ENCODE measurements at places on chromosomes 1 and 21. TPM values are rescaled to one million over a fixed set of nuclear protein-coding genes. Genes with fewer than 3 reads are reported as not detected.

The RTCA gene
- 29.5 TPM for total RNA-seq

The OVAAL gene
- total RNA-seq = not detected

The MORC3 gene
- 18.7 TPM for total RNA-seq

The AMY1A gene
- total RNA-seq = not detected

DNA sequence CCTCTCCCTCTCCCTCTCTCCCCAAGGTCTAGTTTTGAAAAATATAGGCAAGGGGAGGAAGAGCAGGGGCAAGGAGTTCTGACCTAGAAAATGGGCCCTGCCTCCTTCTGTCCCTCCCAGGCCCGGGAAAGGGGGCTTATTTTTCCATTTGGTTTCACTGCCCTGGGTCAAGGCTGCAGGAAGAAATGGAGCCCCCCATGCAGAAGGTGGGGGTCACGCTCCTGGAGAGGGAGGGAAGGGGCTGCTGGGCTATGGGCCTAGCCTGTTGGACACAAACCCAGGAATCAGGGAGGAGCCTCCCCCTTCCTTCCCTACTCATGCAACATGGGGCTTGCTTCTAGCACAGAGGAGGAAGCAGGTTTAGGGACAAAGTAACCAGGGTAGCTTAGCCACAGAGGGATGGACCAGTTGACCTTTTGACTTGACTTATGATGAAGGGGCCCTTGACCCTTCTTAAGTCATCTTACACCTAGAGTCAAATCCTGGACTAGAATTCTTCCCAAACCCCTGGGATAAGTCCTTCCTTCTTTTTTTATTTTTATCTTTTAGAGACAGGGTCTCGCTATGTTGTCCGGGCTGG lies 70.4 kb upstream of the SSBP3 start:
- H3K27me3 ChIP-seq = peaks cover 3% of the 10 kb centered on the region
- no peaks in the 10 kb centered on the region for H3K36me3 ChIP-seq
- DNase-seq = no peak
- peaks cover 19% of the 10 kb centered on the region for H3K4me1 ChIP-seq
- no peak overlapping the region for H3K27ac ChIP-seq

GRCh38 chr1:211885747-211886522 lies 55.4 kb upstream of the LPGAT1 start:
- no peak for DNase-seq
- H3K4me1 ChIP-seq = no peaks in the 10 kb centered on the region
- H3K4me3 ChIP-seq = no peak overlapping the region

DNA sequence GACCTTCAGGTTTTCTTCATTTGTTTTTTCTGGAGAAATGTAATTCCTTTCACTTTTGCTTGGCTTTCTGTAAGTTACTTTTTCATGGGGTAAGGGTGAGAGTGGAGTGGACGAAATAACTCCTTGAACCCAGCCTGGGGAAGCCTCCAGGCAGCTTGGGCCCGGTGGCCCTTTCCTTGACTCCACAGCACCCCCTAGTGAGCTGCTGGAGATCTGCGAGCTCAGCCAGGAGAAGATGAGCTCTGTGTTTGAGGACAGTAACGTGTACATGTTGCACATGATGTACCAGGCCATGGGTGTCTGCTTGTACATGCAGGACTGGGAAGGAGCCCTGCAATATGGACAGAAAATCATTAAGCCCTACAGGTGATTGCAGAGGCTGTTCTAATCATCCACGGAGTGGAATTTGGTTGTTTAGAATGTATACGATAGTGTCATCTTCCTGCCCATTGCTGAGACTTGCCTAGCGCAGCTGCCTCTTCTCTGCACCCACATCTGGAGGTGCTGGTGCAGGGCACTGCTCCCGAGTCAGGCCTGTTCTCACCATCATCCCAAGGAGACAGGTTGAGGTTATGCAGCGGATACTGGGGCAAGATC lies 51.0 kb downstream of the SMYD2 start:
- H3K36me3 ChIP-seq = no peaks in the 10 kb centered on the region
- H3K4me3 ChIP-seq = no peak overlapping the region
- no peak overlapping the region for H3K27ac ChIP-seq
- H3K4me1 ChIP-seq = no peaks in the 10 kb centered on the region

GRCh38 chr1:201023517-201023902 lies at the start of gene KIF21B:
Gene KIF21B, minus strand, starts transcription at chr1:201023714. Its CDS starts 331 bp downstream, at chr1:201023383.
- H3K27me3 ChIP-seq = no peaks in the 10 kb centered on the region
- no peaks in the 10 kb centered on the region for H3K36me3 ChIP-seq
- peak; percentile 89 for DNase-seq
- peak within 1 kb of the TSS; percentile 94 for H3K4me3 ChIP-seq
